ENCODE measurements at places on chromosomes 3 and 15.

GRCh38 chr3:113105093-113105449, 106.3 kb upstream of the BOC start:
- no peak for DNase-seq

DNA sequence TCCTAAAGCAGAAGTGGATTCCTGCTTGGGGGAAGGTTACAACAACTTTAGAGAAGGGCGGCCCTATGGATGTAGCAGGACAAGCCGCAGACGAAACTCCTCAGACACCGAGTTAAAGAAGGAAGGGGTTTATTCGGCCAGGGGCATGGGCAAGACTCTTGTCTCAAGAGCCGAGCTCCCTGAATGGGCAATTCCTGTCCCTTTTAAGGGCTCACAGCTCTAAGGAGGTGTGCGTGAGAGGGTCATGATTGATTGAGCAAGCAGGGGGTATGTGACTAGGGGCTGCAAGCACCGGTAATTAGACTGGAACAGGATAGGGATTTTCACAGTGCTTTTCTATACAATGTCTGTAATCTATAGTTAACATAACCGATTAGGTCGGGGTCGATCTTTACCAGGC, 879 bp upstream of the PDHB start:
- DNase-seq, result no peak

GRCh38 chr15:95175914-95176658, 944.7 kb downstream of the MCTP2 start:
- no peak for DNase-seq

DNA sequence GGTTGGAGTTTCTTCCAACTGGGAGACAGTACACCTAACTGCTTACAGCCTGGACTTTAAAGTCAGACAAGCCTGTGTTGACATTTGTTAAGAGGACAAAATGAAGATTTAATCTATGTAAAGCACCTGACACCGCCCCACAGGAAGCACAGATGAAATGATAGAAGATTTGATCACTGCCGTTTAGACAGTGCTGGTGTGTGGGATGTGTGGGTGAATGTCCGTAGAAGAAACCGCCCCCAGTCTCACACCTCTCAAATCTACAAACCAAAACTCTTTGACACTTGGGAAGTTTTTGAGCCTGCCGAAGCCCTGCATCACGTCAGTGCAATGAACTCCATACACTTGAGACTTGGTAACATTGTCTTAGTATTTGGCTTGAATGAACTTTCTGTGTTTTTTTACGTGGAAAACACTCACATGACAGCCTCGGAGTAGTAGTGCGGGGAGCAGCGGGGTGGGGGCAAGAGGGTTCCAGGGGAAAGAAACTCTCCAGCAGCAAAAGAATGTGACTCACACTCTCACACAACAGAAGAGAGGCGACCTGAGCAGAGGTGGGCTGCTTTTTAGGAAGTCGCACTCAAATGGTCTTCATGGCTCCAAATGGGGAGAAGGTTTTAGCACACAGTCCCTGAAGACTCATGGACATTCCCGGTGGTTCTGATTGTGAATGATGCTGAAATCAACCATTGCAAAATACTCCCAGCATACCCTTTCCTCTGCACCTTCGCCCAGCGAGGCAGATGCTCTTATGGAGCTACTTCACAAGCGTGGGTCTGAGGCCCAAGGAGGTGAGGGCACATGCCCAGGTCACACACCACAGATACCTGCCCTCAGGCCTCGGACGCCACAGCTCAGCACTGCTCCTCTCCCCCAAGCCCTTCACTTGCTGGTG, 79.2 kb downstream of the SRGAP3 start:
- no peak for DNase-seq

DNA sequence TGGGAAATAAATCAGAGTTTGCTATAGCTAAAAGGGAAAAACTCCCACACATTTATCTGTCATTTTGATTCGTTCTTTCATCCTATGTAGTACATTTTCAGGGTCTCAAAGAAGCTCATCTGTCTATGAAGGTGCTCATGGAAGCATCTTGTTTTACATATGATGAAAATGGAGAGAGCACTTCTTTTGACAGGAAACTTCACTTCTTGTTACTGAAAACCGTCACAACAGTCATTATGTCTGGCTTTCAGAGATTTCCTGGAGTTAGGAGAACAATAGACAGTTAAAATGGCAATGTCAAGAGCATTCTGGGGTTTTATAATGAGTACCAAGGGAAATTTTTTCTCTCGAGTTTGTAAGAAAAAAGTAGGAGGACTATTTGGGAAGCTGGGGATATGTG, 83.3 kb downstream of the TMEM108 start:
- DNase-seq, result no peak

GRCh38 chr3:82376883-82377282, 615.4 kb upstream of the GBE1 start:
- no peak for DNase-seq

- DNase-seq, result peak; percentile 52
Measured at GRCh38 chr3:195441992-195442572, 738 bp downstream of the ACAP2 start.

DNA sequence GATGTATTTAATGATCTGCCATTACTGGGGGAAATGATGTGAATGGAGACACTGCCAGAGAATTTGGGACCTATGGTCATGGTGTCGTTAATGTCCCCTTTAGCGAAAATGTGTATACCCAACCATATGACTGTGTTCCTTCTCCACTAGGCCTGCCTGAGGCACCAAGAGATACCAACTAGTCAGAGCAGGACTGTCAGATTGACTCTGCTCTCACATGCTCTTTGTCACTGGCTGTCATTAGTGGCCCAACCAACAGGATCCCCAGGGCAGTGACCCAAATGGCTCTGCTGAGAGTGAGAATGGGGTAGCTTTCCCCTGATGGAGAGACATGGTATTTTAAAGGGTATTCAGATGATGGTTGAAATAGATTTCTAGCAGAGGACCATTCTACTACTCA, 2.8 kb downstream of the TAGLN3 start:
- no peak for DNase-seq

DNA sequence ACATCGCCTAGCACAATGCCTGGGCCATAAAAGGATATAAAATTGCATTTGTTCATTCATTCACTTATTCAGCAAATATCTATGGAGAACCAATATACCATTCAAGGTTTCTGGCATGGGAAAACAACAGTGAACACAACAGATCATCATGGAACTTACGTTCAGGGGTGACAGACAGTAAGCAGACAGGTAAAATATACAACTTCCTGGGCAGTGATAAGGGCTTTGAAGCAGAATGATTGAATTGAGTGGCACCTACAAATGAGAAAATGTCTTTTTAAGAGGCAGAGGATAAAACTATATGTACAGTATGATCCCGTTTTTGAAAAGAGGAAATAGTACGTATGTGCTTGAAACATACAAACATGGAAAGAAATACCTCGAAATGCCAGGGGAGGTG, 39.2 kb downstream of the CMTM7 start:
- DNase-seq, result no peak

GRCh38 chr3:180680097-180680430, 775 bp upstream of the CCDC39 start:
- peak; percentile 47 for DNase-seq

GRCh38 chr3:149000206-149000745, 8.9 kb downstream of the GYG1 start:
- peak; percentile 12 for DNase-seq

DNA sequence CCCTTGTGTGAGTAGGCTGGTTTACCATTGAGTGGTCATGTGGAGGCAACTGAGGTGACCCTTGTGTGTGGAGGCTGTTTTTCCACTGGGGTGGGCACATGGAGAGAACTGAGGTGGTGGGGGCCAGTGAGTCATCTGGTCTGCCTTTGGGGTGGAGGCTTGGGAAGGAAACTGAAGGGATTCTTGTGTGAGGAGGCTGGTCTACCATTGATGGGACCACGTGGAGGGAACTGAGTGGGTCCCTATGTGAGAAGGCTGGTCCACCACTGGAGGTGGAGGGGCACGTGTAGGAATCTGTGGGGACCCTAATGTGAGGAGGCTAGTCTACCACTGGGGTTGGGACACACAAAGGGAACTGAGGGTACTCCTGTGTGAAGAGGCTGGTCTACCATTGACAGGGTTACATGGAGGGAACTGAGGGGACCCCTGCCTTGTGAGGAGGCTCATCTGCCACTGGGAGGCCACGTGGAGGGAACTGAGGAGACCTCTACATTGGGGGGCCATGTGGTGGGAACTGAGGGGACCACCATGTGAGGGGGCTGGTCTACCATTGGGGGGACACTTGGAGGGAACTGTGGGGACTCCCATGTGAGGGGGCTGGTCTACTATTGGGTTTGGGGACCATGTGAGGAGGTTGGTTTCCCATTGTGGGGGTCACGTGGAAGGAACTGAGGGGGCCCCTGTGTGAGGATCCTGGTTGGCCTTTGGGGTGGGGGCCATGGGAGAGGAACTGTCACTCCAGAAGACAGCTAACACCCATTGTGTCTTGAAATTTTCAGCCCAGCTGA, 164.5 kb downstream of the WNT7A start:
- DNase-seq, result no peak

DNA sequence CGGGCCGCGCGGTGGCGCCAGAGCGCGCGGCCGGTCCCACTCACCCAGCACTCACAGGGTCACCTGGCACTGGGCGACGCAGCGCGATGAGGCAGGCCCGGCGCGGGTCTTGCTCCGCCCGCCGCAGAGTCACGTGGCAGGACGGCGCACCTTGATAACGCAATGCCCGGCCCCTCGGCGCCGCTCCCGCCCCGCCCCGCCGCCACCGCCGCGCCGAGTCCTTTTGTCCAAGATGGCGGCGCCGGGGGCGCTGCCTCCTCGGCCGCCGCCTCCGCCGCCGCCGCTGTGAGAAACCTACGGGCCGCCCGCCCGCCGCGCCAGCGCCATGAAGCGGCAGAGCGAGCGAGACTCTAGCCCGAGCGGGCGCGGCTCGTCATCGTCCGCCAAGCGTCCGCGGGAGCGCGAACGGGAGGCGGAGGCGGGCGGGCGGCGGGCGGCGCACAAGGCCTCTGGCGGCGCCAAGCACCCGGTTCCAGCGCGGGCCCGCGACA, at the start of gene RBM15B:
TSS of gene RBM15B (plus strand) at position 211 of the 491 bp plus-strand sequence. CDS start at position 326, 115 bp downstream.
- DNase-seq, result peak; percentile 96

- DNase-seq, result peak; percentile 27
Measured at GRCh38 chr3:57892423-57892822, 115.8 kb upstream of the FLNB start.

DNA sequence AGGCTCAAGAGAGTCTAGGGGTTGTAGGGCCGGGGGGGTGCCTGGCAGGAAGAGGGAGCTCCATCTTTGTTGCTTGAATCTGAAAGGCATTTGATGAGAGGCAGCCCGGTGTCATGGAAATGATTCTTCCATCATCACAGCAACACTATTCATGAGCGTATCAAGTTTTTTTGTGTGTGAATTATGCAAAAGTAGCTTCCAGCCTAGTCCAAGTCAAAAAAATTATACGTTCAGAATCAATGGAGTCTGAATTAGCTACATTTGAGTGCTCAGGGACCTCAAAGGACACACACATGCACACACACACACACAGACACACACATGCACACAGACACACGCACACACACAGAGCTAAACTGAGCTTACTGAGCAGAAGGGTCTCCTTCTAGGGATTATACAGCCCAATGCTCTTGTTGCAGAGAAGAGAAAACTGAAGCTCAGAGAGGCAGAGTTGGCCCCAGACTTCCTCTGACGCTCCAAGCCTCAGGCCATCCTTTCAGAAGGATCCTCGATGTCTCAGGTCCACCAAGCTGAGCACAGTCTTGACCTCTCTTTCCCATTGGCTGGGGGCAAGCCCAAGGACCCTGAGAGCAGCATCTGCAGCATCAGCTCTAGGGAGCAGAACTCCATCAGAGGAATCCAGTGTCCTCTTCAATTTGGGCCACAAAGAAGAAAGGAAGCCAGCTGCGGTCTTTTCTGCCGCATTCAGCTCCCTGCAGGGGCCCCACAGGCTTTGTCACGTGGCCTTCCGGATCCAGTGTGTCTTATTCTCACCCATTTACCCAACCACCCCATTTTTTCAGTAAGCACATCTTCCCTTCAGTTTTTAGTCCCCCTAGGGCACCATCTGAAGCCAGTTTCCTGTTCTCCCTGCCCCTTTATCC, 228.0 kb downstream of the UACA start:
- no peak for DNase-seq

- DNase-seq, result no peak
Measured at GRCh38 chr3:46127503-46127902, 80.6 kb downstream of the CCR1 start.

DNA sequence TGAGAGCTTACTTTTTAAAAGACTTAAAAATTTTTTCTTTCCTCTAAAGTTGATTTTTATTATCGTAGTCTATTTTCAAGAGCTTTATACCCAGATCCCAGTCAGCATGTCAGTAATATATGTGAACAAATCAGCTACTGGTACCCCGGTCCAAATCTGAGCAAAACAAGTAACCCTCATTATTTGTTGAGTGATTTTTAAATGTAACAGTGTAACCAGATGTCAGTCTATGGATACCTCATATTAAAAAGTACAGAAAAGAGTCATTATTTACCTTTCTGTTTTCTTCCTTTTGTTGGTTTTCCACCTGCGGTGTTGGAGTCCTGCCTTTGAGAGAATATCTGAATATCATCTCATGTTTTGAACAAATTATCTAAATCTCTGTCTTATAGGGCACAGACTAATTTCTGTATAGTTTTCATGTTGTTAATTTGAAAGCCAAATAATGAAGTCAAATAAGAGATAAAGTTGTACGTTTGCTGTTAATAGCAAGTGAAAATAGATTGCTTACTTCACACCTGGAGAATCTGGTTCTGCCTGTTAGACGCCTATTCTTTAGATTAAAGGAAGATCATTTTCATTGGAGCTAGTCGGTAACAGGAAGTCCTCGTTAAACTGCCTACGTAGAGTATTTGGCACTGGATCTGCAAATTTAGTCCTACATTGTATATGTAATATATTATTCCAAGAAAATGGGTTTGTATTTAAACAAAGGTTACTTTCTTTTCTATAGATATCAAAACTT, at the start of gene STX19:
TSS of gene STX19 (minus strand) at position 505 of the 745 bp plus-strand sequence. CDS start 13,328 bp downstream, outside the sequence.
- DNase-seq, result no peak

DNA sequence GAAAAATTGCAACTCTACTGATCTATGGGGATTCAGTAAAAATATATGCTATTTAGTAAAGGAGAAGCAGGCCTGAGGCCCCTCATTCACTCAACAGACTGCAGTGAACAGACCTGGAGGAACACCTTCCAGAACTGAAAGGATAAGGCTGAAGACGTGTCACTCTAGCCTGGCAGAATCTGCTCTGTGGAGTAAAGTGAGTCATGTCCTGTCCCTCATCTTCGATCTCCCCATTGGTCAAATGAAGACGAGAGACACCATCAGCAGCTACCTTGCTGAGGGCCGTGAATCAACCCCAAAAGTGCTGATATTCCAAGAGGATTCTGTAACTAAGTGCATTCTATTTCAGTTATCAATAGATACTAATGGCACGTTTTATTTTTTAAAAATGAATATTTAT, 359.7 kb downstream of the FGF12 start:
- DNase-seq, result no peak

GRCh38 chr3:132079147-132079546, 44.3 kb upstream of the CPNE4 start:
- DNase-seq, result no peak

DNA sequence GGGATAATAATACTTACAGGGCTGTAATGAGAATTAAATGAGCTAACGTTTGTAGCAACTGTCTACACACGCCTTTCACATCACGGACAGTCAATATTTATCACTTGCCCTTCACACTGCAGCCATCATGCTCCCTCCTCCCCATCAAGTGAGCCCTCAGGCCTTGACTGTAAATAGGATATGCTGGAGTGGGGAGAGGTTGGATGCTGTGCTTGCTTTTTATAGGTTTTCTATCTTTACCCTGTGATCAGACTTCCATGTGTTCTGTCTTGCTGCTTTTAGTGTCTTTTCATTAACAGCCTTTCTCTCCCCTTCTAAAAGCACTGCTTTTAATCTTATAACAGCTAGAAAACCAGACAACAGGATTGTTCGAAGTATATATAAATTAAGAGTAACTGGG, 12.8 kb upstream of the MAGEF1 start:
- DNase-seq, result no peak

GRCh38 chr3:144142151-144142840, 170.7 kb downstream of the DIPK2A start:
- DNase-seq, result no peak
